Activated CD4-positive, alpha-beta T cell treated with anti-CD3 and anti-CD28 coated beads, Interleukin-2, amount 50 U/mL, for 1 hour (primary cell): ENCODE measurements at places on chromosomes 13 and 19.
A peak's percentile ranks its signal among the peaks of the same experiment; 100 is the strongest.

- no peak for DNase-seq
These were observed 34.1 kb downstream of the STK24 start for GRCh38 chr13:98542568-98543377.

GRCh38 chr13:29954082-29955028 is 103.9 kb upstream of the UBL3 start:
- peak; percentile 28 for DNase-seq

DNA sequence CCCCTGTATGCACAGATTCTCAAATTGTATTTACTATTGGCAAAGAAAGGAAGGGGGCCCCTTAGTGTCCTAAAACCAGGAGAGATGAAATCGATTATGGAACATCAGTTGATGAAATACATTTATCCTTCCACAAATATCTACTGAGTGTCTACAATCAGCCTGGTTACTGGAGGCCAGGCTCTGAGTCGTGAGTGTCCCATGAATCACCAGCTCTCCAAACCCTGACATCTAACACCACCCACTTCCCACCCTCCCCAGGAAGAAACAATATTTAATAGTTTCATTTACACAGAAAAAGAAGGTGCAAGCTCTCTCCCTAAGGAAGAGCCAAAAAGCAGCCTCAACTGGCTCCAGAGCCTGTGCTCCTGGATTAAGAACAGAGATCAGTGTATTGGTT is 25.2 kb downstream of the KCTD15 start:
- no peak for DNase-seq

DNA sequence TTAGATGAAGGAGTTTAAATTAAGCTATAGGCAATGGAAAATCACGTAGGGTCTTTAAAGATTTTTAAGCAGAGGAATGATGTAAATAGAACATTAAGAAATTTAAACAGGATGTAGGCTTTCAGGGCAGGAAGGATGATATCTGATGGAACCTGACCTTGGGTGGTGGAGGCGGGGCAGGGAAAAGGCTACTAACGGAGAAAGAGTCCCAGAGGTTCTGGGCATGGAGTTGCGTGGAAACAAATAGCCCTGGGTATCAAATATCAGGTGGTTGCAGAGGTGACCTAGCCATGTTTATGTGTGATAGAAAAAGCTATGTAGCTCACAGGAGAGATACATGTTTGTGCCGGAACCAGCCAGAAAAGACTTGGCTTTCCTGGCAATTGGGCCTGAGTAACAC is 7.8 kb upstream of the CDK8 start:
- no peak for DNase-seq

GRCh38 chr13:99657848-99658260 is 156.6 kb downstream of the TM9SF2 start:
- peak; percentile 9 for DNase-seq

GRCh38 chr19:53868091-53868891 is 608 bp downstream of the MYADM start:
- DNase-seq, result peak; percentile 46

DNA sequence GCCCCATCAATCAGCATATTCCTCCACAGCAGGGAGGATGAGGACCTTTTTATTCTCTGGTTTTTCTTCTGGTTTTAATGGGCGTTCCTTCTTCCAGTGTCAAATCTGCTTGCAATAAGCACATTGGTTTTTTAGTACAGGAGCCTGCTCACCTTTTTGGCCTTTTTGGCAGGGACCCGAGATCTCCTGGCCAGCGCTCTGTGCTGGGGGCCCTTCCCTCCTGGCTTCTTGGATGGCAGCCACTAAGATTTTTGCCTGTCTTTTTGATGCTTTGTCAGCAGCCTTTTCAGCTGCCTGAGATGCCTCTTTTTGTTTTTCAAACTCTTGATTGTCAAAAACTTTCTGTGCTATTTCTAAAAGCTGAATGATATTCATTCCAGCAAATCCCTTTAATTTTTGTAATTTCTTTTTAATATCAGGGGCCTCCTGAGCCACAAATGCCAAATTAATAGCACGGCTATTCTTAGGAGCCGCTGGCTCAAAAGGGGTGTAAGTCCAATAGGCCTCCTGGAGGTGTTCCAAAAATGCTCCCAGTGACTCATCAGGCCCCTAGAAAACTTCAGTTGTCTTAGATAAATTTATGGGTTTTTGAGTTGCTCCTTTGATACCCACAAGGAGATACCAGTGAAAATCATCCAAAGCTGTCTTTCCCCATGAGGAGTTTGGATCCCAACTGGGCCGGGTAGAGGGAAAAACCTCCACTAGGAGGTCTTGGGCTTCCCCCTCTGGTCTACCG is 73.0 kb downstream of the ZNF100 start:
- DNase-seq, result no peak

- peak; percentile 28 for DNase-seq
These were observed 418 bp downstream of the ZNF444 start for GRCh38 chr19:56141417-56141993.

- no peak for DNase-seq
These were observed 532.7 kb upstream of the SPRY2 start for GRCh38 chr13:80873589-80873988.

DNA sequence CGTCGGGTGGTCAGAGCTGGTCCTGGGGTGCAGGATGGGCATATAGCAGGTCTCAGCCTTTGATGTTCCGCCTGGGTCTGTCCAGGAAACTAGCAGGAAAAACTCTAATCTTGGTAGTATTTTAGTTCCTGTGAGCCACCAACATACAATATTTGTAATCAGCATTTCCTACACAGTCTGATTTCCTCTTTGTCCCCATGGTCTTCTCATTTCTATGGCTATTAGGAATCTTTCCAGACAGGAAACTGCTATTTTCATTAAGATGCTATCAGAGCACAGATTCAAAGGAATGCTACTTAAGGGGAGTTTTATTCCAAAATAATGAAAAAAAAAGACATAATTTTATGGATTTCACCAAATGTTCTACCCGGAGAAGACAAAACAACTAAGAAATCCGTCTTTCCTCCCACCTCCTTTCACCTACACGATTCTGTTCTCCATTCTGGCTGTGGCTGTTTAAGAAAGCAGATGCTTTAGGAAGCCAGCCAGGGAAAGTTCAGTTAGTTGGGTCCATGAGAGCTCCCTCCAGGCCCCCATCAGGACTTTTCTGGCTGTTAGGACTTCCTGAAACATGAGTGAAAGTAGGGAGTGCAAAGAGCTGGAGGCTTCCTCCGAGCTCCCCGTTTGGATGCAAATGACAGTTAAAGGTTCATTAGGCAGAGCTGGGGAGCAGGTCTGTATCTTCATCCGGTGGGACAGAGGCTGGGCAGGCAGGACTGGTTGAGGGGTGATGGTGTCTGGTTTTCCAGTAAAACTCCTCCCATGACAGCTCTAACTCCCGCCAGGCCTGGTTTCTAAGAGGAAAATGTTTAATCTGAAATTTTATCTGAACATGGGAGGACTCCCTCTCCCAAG is 36.3 kb downstream of the SHISA2 start:
- DNase-seq, result no peak

GRCh38 chr19:6596621-6597020 is 5.7 kb upstream of the CD70 start:
- DNase-seq, result no peak

DNA sequence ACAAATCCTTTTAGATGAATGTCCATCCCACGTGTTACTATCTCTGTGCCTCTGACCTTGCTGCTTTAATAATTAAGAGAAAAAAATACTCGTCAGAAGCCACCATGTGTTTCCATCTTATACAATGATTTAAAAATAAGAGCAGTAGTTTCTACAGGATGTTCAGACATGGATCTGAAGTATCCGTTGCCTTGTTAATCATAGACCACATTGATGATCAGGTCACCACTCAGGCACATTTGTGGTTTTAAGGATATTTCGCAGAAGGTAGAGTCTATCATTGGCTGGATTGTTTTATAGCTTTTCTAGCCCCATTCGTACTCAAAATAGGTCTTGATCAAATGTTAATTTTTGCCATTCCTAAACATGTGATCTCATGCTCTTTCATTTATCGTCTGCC is 710.0 kb upstream of the ARGLU1 start:
- no peak for DNase-seq

DNA sequence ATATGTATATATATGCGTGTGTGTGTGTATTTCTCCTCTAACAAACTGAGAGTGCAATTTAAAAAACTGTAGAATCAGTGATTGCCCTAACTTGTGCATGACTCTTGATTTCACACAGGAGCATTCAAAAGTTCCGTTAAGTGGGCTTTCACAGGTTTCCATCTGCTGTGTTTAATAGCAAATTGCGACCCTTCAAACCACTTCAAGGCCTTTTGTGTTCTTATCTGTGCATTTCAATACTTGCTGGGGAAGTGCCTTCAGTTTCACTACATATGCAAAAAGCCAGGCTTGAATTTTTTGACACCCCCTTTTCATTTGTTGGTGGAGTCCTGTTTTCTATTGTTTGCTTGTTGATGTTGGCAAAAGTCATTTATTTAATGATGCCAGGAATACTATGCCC is 158.0 kb downstream of the TM9SF2 start:
- DNase-seq, result no peak

- DNase-seq, result no peak
These were observed 2.3 kb downstream of the PEG3 start for GRCh38 chr19:56838024-56838908.

DNA sequence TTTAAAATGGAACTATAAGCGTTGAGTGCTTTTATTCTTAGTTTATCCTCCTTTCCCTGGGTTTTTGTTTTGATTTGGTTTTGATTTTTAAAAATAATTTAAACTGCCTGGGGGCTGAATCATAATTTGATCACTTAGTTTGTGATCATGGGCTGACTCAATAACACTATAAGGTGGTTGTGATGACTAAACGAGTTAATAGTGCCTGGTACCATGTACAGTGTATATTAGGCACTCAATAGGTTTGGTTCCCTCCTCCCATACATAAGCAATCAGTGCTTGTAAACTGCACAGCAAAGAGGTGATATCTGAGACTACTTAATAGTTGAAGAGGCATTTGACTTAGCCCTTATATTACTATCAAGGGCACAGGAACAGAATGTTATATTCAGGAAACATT is 200.9 kb upstream of the RFC3 start:
- DNase-seq, result no peak

- no peak for DNase-seq
These were observed 122.7 kb downstream of the RAB20 start for GRCh38 chr13:110438776-110439175.

DNA sequence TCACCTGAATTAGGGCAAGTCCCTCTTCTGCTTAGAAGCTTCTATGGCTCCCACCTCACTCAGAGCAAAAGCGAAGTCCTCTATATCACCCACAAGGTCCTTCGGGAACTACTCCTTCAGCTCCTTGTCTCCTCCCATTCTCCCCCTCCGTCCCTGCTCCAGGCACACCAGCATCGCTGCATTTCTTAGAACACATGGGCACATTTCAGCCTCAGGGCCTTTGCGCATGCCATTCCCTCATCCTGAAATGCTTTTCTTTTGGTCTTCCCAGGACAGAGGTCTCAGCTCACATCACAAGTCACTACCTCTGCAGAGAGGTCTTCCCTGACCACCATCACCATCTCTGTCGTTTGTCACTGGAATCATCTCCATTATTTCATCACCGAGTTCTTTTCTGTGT is 4.0 kb downstream of the S1PR5 start:
- no peak for DNase-seq

DNA sequence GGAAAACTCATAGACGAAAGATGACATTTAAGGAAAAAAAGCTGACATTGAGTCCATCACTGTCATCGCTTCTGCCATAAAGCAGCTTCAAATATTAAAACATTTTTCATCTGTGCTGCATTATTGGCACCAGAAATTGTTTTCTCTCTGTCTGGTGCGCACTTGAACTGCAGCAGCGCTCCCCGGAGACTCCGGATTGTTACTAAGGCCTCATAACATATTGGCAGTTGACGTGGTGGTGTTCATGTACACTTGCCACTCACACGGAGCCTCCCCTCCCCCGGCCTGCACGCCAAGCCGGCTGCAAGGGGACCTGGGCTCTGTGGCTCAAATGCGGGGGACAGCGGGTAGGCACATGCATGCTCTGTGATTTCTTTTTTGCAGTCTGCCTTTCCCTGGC is 203.2 kb downstream of the TSHZ3 start:
- no peak for DNase-seq

DNA sequence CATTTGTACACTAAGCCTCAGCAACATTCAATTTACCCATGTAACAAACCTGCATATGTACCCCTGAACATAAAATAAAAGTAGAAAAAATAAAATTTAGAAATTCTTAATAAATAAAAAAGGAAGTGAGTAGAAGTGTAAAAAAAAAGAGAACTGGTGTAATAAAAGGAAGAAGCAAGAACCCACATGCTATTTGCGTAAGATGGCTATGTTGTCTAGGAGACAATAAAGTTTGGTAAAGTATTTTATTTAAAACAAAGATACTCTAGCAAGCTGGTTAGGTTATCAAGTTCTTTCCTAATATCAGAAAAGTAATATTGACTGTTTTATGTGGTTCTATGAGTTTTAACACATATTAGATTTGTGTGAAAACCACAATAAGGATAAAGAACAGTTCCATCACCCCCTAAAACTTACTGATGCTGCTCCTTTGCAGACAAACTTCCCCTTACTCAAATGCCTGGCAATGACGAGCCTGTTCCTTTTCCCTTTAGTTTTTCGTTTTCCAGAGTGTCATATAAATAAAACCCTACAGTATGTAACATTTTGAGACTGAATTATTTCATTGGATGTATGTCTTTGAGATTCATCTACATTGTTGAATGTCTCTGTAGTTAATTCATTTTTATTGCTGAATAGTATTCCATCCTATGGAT is 98.9 kb downstream of the TNFSF13B start:
- DNase-seq, result no peak

GRCh38 chr13:102830646-102831045 is 15.2 kb upstream of the ERCC5 start:
- no peak for DNase-seq

GRCh38 chr19:51274049-51274770 is 23.3 kb downstream of the SIGLECL1 start:
- no peak for DNase-seq

GRCh38 chr19:10070730-10071446 is 15.2 kb upstream of the SHFL start:
- no peak for DNase-seq

GRCh38 chr13:41648314-41648935 is 191.1 kb downstream of the RGCC start:
- DNase-seq, result no peak

GRCh38 chr19:28307487-28307886 is 905.5 kb downstream of the UQCRFS1 start:
- DNase-seq, result no peak

GRCh38 chr13:114015969-114016295 is 42.1 kb upstream of the C13orf46 start:
- DNase-seq, result no peak
